Activated CD8-positive, alpha-beta memory T cell treated with anti-CD3 and anti-CD28 coated beads for 24 hours (primary cell): ENCODE measurements at places on chromosomes 3 and 15.

GRCh38 chr3:166837535-166837934 lies 542.6 kb downstream of the ZBBX start:
- DNase-seq, result no peak

GRCh38 chr3:127065561-127066290 lies 82.8 kb downstream of the PLXNA1 start:
- no peak for DNase-seq

DNA sequence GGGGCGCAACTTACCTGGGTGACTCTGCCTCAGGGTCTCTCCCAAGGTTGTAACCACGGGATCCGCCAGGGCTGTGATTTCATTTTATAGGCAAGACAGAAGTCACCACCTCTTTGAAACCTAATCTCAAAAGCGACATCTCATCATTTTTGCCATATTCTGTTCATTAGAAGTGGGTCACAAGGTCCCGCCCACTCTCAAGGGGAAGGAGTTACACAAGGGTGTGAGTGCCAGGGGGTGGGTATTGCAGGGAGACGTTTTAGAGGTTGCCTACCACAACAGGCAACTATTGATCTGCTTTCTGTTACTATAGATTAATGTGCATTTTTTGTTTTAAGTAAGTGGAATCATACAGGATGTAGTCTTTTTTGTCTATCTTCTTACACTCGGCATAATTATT lies 56.6 kb upstream of the ADPGK start:
- no peak for DNase-seq

GRCh38 chr3:50259432-50260026 lies 9.4 kb upstream of the SEMA3B start:
- no peak for DNase-seq

DNA sequence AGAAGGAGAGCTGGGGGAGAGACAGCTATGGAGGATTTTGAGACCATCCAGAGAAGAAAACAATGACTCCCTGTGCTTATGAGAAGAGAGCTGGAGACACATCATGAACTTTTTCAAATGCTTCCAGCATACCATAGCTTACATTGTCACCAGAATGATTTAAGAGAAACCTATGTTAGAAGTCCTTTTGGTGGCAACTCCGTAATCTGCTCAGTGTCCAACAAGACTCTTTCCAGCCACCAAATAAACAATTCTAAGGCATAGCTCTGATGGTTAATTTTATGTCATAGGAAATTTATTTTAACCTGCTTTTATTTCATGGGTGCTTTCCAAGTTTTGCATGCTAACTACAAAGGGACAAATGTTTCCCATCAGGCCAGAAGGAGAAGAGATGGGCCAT lies 200.3 kb upstream of the MCTP2 start:
- no peak for DNase-seq

GRCh38 chr3:152608696-152609594 lies 226.0 kb upstream of the P2RY1 start:
- DNase-seq, result no peak
